ENCODE measurements at places on chromosomes 12 and 14. TPM values are rescaled to one million over a fixed set of nuclear protein-coding genes. Genes with fewer than 3 reads are reported as not detected.
A peak's percentile ranks its signal among the peaks of the same experiment; 100 is the strongest.

SYCP3 gene
- not detected for total RNA-seq

MYH6 gene
- not detected for total RNA-seq

APOLD1 gene
- total RNA-seq, result 4.1 TPM

C14orf132 gene
- 23.0 TPM for total RNA-seq

POTEM gene
- total RNA-seq, result not detected

RERGL gene
- total RNA-seq, result not detected

SLC39A2 gene
- total RNA-seq, result not detected

IL31 gene
- total RNA-seq, result not detected

TAS2R31 gene
- total RNA-seq, result 1.3 TPM

LRP1-AS gene
- not detected for total RNA-seq

SLC22A17 gene
- total RNA-seq, result 3.2 TPM

ACACB gene
- total RNA-seq, result 12.3 TPM

MEG3 gene
- 62.4 TPM for total RNA-seq

SMCO3 gene
- not detected for total RNA-seq

GARIN6 gene
- not detected for total RNA-seq

TAS2R19 gene
- total RNA-seq, result 1.1 TPM

DNA sequence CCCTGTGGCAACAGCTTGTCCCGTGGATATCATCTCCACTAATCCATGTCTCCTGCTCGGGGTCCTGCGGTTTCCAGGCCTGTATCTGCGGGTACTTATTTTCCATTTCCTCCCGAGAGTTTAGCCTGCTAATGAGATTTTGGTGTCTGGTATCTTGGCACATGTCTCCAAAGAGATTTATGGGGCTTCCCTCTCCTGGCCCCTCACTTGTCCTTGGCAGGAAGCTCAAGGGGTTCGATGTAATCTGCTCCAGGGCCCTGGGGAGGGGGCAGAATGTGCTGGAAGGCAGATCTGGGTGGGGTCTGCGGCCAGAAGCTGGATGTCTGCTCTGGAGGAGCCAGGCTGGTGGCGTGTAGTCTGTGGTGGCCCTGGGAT, 85.7 kb downstream of the KIF26A start:
- DNase-seq, result no peak

DNA sequence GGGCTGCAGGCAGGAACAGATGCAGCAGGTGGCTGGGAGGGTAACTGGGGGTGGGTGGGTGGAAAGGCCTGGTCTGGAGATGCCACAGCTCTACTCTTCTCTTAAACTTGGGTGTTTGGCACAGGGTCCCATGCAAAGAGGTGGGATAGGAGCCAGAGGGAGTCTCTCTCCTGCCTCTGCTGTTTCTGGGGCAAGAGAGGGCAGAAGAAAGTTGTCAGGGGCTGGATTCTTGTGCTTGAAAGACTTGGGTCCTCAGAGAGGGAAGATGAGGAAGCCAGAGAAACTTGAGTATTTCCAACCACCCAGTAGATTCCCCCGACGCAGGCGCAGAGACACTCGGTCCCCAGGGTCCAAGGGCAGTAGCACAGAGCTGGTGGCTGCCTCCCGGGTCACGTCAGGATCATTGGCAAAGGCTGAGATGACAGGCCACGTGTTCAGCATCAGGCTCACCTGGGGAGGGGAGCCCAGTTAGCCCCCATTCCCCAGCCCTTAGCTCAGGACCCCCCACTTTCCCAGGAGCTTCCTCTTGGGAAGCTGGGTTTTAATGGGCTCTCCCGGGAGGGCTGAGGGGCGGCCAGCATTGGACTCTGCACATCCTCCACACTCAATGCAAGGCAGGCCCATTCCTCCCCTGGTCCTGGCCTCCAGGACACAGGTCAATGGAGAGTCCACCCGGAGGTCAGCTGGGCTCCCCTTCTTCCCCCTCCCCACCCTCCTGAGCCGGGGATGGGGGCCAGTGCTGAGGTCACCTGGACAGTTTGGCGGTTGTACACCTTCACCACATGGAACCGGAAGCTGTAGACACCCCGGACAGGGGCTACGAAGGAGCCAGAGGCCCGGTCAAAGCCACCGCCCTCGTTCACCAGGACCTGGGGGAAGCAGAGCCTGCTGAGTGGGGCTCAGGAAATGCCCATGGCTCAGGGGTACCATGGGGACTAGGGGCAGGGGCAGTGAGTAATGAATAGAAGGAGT, 1.6 kb downstream of the CBLN3 start:
- no peak for DNase-seq

DNA sequence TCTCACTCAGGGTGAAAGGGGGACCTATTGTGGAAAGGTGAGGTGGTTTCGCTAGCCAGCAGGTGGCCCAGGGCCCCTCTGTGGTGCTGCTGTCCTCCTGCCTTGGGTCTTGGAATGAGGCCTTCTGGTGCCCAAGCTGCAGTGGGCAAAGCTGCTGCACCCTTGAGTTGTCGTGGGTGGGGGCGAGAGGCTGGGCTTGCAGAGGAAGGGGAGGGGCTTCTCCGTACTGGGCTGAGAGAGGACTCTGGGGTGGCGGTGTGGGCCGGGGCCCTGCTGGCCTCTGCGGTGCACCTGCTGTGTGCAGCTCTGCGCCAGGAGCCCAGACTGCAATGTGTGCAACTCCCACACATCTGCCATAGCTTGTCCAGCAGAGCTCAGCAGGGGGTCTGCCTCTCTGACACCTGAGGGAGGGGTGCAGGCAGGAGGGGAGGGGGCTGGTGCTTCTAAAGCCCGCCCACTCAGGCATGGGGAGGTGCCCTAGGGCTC, 145.8 kb downstream of the KIF26A start:
- DNase-seq, result no peak

GRCh38 chr12:76901628-76902380, 23.0 kb upstream of the CSRP2 start:
- no peak for DNase-seq

DNA sequence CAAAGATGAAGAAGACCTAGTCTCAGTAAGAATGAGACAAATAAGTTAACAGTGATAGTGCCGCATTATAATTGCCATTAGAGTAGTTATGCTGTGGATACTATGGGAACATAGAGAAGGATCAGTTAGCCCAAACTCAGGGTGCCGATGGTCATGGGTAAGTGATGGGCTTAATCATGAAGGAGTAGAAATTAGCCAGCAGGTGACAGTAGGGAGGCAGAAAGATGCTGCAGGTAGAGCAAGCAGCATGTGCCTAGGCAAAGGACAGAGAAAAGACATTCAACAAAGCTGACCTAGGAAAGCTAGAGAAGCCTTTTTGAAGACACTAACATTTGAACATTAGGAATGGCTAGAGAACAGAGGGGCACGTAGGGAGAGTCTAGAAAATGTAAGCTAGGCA, 30.6 kb upstream of the PTPRQ start:
- no peak for DNase-seq

GRCh38 chr12:126480451-126480850, 1415.2 kb downstream of the AACS start:
- no peak for DNase-seq

GRCh38 chr12:89858718-89859117, 150.1 kb upstream of the ATP2B1 start:
- DNase-seq, result no peak

DNA sequence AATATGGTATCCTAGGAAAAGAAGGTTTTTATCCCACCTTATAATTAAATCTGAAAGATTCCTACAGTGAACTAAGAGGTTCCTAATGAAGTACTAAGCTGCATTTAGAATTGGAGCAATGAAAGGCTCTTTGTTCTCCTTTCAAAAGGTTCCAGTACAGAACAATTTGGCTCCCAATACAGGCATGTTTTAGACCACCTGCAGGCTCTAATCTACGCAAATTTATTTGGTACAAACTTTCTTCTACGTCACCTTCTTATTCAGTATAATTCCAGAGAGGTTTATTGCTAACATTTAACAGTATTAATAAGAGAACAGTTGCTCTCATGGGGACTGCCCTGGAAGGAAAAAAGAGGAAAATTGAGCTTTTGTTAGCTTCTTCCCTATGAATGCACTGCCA, 37.6 kb upstream of the SLCO1C1 start:
- DNase-seq, result no peak

GRCh38 chr12:12436831-12437345, 80.0 kb downstream of the BORCS5 start:
- no peak for DNase-seq

GRCh38 chr12:22248571-22249115, 85.9 kb downstream of the ST8SIA1 start:
- no peak for DNase-seq

- DNase-seq, result no peak
These were observed 25.3 kb upstream of the ESRRB start for GRCh38 chr14:76350671-76351070.

- no peak for DNase-seq
These were observed 112.0 kb upstream of the CLEC14A start for GRCh38 chr14:38367922-38368321.

DNA sequence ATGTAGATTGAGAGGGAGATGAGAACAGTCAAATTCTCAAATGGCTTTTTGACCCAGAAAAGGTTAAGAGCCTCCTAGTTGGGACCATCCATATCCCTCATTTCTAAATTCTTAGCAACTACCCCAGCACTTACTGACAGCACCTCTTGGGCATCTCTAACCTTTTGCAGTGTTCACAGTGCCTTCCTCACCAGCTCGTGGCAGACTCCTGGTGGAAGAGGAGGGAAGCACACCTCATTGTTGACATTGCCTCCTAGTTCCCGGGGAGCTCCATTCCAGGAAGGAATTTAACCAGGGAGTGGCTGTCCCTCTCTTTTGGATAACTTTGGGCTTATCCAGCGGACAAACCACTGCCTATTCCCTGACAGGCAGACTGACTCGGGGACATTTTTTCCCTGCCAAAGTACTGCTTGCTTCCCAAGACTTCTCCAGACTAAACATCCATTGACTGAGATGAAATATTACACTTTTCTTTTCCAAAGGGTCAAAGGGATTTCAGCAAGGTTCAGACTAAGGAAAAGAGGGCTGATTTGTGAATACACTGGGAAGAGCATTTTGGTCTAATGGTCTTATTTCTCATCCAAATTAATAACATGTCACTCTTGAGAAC, 9.0 kb upstream of the OR6J1 start:
- no peak for DNase-seq

DNA sequence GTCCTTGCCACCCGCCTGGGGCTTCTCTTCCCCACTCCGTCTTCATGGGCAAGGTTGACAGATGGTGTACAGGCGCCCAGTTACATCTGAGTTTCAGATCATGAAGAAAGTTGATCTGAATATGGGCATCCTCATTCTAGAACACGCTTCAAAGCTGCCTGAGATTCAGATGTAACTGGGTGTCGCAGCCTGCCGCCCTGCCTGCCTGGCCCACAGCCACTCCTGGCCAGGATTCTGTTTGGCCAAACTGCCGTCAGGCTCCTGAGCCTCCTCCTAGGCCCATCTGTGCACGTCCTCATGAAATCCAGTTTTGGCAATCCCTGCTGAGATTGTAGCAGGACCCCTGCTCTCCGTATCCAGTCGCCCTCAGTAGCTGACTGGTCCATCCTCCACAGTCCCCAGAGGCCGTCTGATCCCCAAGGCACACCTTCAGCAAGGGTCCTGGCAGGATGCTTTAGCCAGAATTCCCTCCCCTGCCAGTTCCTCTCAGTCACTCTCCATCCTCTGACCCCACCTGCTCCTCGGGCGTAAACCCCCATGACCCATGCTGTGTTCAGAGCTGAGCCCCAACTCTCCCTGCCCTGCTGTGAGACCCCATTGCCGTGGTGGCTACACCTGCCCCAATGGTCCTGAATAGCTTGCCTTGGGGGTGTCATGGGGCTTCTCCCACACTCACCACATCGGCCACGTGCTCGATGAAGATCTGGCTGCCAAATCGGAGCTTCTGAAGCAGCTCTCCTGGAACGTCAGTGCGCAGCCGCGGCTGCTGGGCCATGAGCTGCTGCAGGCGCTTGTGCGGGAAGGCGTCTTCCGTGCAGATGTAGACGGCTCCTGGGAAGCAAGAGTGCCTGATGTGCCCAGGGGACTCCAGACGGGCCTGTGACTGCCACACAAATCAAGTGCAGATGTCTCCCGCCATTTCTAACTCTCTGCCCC, 12.5 kb downstream of the XRCC3 start:
- no peak for DNase-seq

DNA sequence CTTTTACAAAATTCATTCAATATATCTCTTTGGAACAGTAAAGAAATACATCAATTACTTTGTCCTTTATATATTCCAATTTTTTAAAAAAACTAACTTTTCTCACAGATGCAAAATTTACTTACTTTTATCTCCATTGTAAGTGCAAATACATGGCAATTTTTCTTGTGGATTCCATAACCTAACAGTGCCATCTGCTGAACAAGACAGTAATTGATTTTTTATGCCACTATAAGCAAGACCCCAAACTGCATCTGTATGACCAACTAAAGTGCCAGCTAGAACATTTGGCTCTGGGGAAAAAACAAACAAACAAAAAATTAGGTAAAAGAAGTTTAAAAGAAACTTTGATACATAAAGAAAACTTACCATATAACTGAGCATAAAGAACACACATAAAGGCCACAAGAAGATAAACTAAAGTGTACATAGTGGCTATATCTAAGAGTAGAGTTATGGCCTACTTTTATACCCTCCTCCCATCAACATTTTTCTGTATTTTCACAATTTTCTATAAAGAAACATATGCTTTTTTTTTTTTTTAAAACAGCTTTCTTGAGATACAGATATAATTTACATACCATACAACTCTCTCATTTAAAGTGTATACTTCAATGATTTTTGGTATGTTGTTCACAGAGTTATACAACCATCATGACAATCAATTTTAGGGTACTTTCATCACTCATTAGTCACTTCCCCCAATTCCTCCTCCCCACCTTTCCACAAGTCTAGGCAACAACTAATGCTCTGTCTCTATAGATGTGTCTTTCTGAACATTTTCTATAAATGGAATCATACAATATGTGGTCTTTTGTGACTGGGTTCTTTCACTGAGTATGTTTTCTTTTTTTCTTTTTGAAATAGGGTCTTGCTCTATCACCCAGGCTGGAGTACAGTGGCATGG, 32.6 kb downstream of the COCH start:
- DNase-seq, result peak; percentile 4

DNA sequence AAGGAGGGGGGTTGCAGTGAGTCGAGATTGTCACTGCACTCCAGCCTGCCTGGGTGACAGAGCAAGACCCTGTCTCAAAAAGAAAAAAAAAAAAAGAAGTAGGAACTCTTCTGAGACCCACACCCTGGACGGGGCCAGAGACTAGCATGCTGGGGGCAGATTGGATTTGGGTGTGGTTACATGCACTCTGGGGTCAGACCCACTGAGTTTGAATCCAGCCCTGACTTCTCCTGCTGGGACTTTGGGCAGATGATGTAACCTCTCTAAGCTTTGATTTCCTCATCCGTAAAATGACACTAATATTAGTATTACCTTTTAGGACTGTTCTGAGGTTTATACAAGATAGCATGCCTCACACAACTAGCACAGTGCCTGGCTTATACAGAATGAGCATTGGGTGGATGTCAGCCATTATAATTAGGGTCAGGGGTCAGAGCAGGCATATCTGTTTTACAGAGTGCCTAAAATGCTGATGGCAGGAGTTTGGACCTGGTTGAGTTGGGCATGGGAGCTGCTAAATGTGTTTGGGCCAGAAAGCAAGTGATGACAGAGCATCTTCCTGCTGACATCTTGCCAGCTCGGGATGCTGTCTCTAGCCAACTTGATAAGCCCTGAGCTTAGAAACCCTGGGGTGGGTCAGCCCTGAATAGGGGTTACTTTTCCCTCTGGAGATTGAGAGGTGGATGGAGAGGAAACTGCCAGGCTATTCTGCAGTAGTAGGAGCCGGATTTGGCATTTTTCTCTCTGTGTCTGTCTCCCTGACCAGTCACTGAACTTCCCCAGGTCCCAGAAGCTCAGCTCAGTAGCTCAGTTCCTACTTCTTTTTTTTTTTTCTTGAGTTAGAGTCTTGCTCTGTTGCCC, 15.5 kb downstream of the TPCN1 start:
- DNase-seq, result no peak
